ENCODE measurements at places on chromosomes 2 and 18.

DNA sequence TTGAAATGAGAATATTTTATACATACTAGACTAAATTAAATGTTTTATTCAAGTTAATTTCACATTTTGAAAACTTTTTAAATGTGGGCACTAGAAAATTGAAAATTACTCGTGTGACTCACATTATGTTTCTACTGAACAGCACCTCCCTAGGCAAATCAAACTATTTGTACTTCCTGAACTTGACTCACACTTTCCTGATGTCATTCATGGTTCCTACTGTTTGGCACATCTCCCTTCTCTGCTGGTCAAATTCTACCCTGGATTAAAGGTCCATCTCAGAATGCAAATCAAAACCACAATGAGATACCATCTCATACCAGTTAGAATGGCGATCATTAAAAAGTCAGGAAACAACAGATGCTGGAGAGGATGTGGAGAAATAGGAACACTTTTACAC, 16.7 kb downstream of the LHCGR start:
- H3K27me3 ChIP-seq: no peaks in the 10 kb centered on the region
- no peak overlapping the region for H3K27ac ChIP-seq
- peaks cover 1% of the 10 kb centered on the region for H3K4me1 ChIP-seq
- H3K4me3 ChIP-seq: no peak overlapping the region

DNA sequence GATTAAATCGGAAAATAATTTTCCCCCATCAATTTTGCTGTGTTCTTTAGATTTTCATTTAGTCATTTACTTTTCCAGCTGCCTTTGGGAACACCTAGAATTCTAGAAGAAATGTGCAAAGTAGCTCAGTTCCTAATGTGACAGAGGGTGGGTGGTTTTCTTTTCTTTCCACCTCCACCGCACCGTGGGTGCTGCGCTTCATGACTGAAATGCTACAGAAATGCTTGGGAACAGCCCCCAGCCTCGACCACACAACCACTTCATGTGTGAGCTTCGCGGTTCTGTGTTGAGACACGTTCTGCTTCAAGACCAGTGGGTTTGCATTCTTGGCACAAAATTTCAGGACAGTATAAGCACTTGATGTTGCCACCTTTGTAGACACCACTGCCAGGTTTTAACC, 30.9 kb downstream of the E2F6 start:
- no peaks in the 10 kb centered on the region for H3K27me3 ChIP-seq
- H3K36me3 ChIP-seq: no peaks in the 10 kb centered on the region
- DNase-seq: no peak
- no peaks in the 10 kb centered on the region for H3K4me1 ChIP-seq

DNA sequence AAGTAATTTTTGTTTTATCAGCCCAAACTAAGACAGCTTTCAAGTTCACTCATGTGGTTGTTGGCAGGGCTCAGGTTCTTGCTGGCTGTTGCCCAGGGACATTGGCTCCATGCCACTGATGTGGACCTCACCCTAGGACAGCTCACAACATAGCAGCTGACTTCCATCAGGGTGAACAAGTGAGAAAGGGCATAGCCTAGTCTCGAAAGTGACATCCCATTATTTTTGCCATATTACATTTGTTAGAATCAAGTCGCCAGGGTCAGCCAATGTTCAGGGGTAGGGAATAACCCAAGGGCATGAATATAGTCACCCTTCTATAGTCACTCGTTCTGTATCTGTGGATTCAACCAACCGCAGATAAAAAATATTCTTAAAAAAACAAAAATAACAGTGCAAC, 10.7 kb upstream of the CWC22 start:
- H3K36me3 ChIP-seq: no peaks in the 10 kb centered on the region
- DNase-seq: no peak
- peak overlapping the region; percentile 73 for H3K27ac ChIP-seq
- no peak overlapping the region for H3K4me3 ChIP-seq
- H3K27me3 ChIP-seq: no peaks in the 10 kb centered on the region

DNA sequence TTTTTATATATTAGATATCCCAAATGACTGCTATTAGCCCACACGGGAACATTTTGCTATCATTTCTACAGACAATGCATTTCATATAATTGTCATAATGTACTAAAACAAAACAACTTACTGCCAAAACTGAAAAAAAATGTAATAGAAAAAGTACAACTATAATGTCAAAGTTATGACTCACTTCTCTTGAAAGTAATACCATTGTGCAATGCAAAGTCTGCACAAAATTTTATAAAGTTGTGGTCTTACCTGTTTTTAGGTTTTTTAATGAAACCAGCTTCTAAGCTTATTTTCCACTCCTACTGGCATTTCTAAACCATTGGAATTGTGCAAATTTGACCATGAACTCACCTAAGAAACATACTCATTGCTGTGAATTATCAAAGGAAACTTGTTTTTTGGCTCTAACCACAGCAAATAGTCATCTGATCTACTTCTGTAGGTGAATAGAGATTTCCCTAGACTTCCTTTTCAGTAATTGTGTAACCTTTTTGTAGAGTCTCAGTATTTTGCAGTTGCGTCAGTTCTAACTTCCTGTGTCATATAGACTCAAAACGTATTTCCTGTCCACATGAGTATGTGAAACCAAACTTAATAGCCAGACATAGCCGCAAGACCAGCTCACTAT, 31.9 kb upstream of the TFPI start:
- H3K36me3 ChIP-seq: no peaks in the 10 kb centered on the region
- H3K4me1 ChIP-seq: peaks cover 8% of the 10 kb centered on the region
- H3K4me3 ChIP-seq: no peak overlapping the region
- H3K27me3 ChIP-seq: no peaks in the 10 kb centered on the region

DNA sequence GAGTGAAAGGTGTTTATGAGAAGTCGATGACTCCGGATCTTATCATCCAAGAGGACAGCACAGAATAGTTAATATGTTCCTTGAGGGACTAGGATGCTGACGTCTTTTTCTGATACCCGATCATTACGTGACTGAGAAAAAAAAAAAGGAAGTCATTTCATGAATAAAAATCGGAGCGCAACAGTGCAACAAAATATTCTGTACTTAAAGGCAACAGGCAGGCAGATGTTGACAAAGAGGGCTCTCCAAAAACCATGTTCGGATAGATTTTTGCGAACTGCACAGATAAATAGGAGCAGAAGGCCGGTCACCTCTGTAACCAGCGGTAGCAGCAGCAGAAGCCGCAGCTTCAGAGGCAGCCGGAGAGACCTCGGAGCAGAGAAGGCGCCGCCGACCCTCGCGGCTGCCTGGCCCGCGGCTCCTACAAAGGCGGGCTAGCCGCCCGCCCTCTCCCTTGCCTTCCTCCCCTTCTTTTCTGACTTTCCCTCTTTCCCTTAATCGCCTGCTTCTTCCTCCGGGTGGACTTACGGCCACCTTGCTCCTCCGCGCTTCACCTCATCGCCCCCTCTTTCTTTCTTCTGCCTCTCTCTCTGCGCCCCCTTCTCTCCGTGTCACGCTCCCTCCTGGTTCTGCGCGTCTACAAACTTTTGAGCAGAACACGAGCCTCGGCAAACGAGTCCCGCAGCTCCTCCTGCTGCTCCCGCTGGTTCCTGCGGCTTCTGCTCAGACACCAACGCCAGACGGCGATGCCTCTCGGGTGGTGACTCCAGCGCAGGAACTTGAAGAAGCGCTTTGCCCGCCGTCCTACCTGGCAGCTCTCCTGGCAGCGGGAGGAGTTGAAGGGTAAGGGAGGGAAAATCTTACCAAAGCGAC, at the start of gene ADCYAP1:
Gene ADCYAP1 (plus strand): TSS at position 654 of the 873 bp plus-strand sequence. CDS start 516 bp downstream, outside the sequence.
- H3K27me3 ChIP-seq: peaks cover 28% of the 10 kb centered on the region
- H3K4me3 ChIP-seq: no peak within 1 kb of the TSS
- peaks cover 47% of the 10 kb centered on the region for H3K4me1 ChIP-seq
- no peak within 1 kb of the TSS for H3K27ac ChIP-seq
- no peaks in the 10 kb centered on the region for H3K36me3 ChIP-seq

GRCh38 chr2:125398738-125399524, 1257.0 kb upstream of the GYPC start:
- H3K36me3 ChIP-seq: no peaks in the 10 kb centered on the region
- H3K27me3 ChIP-seq: no peaks in the 10 kb centered on the region
- H3K27ac ChIP-seq: no peak overlapping the region
- no peak overlapping the region for H3K4me3 ChIP-seq
- H3K4me1 ChIP-seq: no peaks in the 10 kb centered on the region

DNA sequence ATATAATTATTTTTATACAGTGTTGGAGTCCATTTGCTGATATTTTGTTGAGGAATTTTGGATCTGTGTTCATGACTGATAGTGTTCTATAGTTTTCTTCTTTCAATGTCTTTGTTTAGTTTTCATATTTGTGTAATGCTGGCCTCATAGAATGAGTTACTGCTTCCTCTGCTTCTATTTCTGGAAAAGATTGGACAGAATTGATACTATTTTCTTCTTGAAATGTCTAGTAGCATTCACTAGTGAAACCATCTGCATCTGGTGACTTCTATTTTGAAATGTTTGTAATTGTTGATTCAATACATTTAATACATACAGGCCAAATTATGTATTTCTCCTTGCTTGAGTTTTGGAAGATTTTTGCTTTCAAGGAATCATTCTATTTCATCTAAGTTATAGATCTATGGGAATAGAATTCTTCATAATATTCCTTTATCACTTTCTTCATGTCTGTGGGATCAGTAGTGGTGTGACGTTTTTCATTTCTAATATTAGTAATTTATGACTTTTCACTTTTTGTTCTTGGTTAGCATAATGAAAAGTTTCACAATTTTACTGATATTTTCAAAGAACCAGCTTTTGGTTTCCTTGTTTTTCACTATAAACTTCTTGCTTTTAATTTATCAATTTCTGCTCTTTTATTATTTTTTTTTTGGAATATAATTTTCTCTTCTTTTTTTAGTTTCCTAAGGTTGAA, 509.9 kb upstream of the VRK2 start:
- H3K4me1 ChIP-seq: no peaks in the 10 kb centered on the region
- H3K4me3 ChIP-seq: no peak overlapping the region
- no peak overlapping the region for H3K27ac ChIP-seq

DNA sequence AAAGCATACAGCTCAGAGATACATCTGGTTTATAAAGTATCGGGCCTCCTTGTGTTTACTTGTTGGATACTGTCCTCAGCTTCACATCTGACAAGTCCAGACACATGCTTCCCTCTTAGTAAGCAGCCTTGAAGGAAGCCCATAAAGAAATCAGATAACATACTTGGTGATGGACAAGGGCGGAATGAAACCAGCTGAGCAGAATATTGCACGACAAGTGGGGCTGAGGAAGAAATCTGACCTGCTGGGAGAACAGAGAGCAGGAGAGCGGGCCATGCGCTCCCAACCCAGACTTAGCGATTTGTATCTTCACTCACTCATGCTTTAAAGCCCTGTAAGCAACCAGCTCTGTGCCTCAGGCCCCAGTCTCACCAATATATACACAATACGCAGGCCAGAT, 208.4 kb downstream of the CDH20 start:
- H3K27ac ChIP-seq: no peak overlapping the region
- no peaks in the 10 kb centered on the region for H3K27me3 ChIP-seq
- no peak for DNase-seq

- H3K36me3 ChIP-seq: no peaks in the 10 kb centered on the region
- H3K27me3 ChIP-seq: no peaks in the 10 kb centered on the region
- DNase-seq: no peak
- H3K4me3 ChIP-seq: no peak overlapping the region
- no peak overlapping the region for H3K27ac ChIP-seq
Measured at GRCh38 chr2:24015562-24016375, 5.9 kb downstream of the MFSD2B start.

GRCh38 chr2:143936538-143936847, 583.4 kb downstream of the ZEB2 start:
- H3K36me3 ChIP-seq: no peaks in the 10 kb centered on the region
- H3K27ac ChIP-seq: peak overlapping the region; percentile 90
- peaks cover 19% of the 10 kb centered on the region for H3K4me1 ChIP-seq
- DNase-seq: no peak

DNA sequence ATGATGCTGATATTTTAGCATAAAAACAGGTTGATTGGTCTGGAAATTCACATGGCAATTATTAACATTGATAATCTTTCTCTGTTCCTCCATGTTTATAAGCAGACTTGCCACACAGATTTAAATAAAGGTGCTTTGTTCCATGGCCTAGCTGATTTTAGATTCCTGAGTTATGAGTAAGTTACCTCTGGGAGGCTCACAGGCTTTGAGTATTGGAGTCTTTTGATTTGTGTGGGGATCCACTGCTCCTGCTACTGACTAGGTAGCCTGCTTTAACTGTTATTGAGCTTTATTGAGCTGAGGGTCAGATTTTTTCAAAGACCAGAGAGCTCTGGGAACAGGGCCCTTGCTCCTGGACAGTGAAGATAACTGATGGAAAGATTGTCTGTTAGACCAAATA, 166.1 kb downstream of the ANKRD30B start:
- H3K27ac ChIP-seq: no peak overlapping the region
- no peaks in the 10 kb centered on the region for H3K36me3 ChIP-seq
- DNase-seq: peak; percentile 20
- no peaks in the 10 kb centered on the region for H3K4me1 ChIP-seq
- no peak overlapping the region for H3K4me3 ChIP-seq

GRCh38 chr2:162888652-162889051, 50.1 kb upstream of the KCNH7 start:
- no peaks in the 10 kb centered on the region for H3K4me1 ChIP-seq
- H3K36me3 ChIP-seq: no peaks in the 10 kb centered on the region
- DNase-seq: no peak
- no peak overlapping the region for H3K4me3 ChIP-seq

- no peaks in the 10 kb centered on the region for H3K36me3 ChIP-seq
- H3K27me3 ChIP-seq: no peaks in the 10 kb centered on the region
- no peak overlapping the region for H3K27ac ChIP-seq
Measured at GRCh38 chr2:70641263-70641784, 87.7 kb upstream of the TGFA start.

DNA sequence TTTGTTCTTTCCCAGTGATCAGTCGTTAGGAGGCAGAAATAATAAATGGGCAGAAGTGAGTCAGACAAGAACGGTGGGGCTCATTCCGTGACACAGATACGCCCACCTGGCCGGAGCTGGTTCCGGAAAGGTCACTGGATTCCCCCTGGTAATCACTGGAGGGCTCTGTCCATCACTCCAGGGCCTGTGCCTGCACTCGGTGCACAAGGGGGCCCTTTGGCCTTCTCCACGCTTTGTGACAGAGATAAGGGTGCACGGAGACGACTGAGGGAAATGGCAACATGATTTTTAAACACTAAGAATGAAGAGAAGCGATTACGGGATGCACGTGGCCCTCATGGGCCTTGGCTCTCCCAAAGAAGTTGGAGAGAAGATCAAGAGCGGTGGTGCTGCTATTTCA, 84.4 kb downstream of the PTGR3 start:
- no peak overlapping the region for H3K27ac ChIP-seq
- H3K36me3 ChIP-seq: no peaks in the 10 kb centered on the region
- no peak overlapping the region for H3K4me3 ChIP-seq
- H3K27me3 ChIP-seq: no peaks in the 10 kb centered on the region

GRCh38 chr18:69845593-69846506, 101.8 kb downstream of the CD226 start:
- no peaks in the 10 kb centered on the region for H3K36me3 ChIP-seq
- peaks cover 10% of the 10 kb centered on the region for H3K4me1 ChIP-seq
- H3K27me3 ChIP-seq: no peaks in the 10 kb centered on the region
- H3K4me3 ChIP-seq: no peak overlapping the region
- DNase-seq: no peak

GRCh38 chr18:13006531-13007247, 15.5 kb downstream of the CEP192 start:
- H3K4me1 ChIP-seq: no peaks in the 10 kb centered on the region
- no peak overlapping the region for H3K27ac ChIP-seq
- peaks cover 20% of the 10 kb centered on the region for H3K36me3 ChIP-seq
- DNase-seq: no peak
- no peak overlapping the region for H3K4me3 ChIP-seq
- no peaks in the 10 kb centered on the region for H3K27me3 ChIP-seq

GRCh38 chr2:207503234-207503633, 26.5 kb upstream of the CREB1 start:
- no peaks in the 10 kb centered on the region for H3K27me3 ChIP-seq
- no peak overlapping the region for H3K27ac ChIP-seq
- no peak overlapping the region for H3K4me3 ChIP-seq
- H3K4me1 ChIP-seq: peaks cover 18% of the 10 kb centered on the region
- no peak for DNase-seq

All from vagina (tissue), 2 donors.